ENCODE measurements at places on chromosomes 12 and 14.

DNA sequence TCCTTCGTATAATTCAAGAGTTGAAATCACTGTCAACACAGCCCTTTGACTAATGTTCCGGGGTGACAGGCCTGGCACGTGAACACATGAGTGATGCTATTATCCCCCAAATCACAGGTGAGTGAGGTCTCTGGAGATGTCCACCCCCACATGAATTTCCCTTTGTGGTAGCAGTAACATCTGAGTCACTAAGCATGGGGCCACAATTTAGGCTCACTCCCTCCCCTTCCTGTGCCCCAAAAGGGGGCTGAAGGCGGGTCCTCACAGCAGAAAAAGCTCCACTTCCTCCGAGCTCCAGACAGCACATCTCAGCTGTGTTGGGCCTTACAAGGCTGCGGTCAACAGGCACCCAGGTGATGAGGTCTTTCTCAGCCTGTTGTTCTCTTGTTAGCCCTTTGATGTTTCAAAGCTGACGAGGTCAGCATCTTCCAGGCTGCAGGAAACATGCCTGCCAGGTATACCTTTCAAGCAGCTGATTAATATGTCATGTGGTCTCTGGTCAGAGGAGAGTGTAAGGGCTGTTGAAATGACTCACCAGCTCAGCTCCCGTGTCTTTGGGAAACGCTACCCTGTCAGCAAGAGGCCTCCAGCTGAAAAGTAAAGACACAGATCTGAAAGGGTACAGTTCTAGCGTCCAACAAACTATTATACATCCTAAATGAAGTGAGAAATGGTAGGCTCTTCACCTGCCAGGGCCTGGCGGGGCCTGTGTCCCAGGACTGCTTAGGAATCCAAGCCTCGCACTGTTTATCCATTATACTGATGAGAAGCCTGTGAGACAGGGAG is 107.3 kb downstream of the ZFP36L1 start:
- DNase-seq, result peak; percentile 93

- no peak for DNase-seq
These were observed 161.1 kb downstream of the SUDS3 start for GRCh38 chr12:118537481-118537917.

GRCh38 chr14:84987042-84987441 is 542.9 kb upstream of the FLRT2 start:
- DNase-seq, result no peak

DNA sequence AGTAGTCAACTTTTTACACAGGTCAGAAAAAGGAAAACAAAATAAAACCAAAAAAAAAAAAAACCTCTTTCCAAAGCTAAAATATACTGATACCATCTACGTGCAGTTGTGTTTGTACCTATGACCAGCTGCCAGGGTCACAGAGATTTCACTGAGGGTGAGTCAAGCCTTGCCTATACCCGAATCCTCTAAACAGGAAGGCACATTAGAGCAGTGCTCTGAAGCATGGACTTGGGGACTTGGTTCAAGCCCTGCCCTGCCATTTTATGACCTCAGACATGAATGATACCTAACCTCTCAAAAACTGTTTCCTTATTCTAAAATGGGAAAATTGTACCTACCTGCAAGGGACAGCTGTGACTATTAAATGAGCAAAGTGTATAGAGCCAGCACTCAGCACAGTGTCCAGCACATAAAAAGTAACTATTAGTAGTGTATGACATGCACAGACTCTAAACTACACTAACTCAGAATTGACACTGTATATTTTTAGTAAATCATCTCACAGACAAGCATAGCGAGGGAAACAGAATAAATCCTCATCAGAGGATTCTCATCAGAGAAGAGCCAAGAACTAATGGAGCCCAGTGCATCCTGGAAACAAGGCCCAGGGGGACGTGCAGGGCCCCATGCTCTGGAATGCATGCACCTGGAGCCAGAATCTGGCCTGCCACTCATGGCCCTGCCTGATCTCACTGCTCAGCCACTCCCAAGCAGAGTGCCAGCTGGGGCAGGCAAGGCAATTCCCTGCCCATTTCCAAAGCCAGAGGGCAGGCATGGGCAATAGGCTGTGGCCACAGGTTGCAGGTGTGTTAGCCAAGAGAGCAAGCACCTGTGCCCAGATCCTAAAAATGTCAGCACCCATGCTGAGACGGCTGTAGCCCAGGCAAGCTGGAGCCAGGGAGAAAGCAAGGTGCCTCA is 57.0 kb downstream of the NT5DC3 start:
- no peak for DNase-seq

DNA sequence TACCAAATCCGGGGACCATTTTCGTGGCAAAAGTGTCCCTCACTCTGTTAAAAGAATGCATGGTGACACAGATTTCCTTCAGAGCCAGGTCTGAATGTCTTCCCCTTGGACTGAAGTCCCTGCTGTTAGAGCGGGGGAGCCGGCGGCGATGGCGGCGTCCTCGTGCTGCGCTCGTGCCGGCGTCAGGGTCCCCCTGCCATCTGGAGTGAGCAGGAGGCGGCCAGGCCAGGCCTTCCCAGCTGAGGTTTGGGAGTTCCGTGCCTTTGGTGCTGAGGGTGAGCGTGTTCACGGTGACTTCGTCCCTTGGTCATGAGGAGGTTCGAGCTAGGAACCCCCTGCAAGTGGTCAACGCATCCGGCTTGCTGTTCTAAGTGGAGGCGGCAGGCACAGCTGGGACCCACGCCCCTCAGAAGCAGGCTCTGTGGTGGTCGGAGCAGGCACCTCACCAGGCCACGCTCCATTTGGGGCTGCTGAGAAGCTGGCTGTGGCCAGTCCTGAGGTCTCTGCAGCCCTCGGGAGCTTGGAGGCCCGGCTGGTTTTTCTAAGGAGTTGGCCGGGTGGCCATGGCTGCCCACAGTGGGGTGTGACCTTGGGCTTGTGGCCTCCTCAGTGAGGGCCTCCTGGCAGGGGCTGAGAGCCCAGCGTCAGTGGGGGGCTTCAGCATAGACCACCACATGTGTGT is 9.5 kb downstream of the ZFYVE21 start:
- DNase-seq, result no peak

DNA sequence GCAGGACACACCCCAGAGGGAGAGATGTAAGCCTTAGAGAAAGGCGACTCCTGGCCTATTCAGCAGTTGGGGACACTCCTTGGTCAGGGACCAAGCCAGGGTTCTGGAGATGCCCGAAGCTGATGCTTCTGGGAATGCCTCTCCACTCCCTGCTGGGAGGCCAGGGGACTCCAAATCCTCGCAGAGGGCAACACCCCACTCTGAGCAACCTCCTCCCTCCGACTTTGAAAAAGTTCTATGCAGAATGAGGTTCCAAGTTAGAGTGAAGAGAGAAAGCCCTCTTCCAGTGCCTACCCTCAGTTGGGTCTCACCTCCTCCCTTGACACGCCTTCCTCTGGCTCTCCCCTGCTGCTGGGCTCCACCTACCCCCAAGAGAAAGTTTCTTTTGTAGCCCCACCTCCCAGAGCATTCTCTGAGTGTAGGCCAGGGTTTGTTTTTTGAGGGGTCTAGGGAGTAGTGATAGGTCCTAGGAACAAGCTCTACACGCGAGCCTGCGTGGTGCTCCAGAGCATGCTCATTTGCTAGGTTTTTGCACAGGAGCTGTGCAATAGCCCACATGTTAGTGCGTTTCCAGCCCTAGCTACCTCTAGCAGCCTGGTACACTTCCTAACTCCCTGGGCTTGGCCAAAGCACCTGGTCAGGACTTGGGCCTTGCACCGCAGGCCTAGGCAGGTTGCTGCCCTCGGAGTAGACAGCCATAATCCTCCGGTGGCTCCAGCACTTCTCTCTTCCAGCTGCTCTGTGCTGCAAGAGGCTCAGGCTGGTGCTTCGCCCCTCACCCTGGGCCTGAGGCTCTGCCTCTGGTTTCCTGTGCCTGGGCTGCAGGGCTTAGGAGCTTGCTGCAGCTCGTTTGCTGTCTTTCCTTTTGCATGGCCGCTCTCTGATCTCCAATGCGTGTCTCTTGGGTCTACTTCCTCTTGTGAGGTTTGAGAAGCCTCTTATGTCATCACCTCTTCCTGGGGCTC is 590 bp upstream of the CEBPE start:
- peak; percentile 27 for DNase-seq

- DNase-seq, result no peak
These were observed 6.3 kb downstream of the CAND1 start for GRCh38 chr12:67275380-67275913.

GRCh38 chr12:109389146-109389545 is 41.4 kb downstream of the MYO1H start:
- DNase-seq, result no peak

DNA sequence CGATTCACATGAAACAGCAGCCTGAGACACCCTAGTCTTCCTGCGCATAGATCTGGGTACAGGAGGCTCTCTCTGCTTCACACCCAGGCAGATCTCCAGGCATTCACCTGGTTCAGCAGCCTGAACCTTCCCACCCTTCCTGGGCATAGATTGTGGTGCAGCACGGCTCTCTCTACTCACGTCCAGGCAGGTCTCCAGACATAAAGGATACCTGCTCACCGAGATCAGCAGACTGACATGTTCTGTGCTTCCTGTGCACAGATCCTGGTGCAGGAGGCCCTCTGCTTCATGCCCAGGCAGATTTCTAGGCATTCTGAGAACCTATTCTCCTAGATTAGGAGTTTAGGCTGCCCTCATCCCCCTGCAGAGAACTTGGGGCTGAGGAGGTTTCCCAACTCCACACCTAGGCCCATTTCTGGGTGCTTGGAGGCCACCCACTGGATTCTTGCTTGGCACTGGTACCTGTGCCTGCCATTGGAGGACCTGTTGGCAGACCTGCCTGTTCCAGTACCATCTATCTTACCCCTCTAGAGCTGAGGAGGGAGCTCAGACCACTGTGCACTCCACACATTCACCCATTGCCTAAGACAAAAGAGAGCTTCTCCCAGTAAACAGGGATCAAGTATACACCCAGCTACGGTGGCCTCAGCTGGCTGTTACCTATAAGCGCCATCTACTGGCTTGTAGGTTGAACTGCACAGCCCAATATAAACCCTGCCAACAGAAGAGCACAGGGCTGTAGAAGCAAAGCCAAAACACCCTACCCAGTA is 28.0 kb upstream of the GARIN6 start:
- no peak for DNase-seq

- DNase-seq, result no peak
These were observed 185.6 kb downstream of the FOXG1 start for GRCh38 chr14:28952161-28952560.

DNA sequence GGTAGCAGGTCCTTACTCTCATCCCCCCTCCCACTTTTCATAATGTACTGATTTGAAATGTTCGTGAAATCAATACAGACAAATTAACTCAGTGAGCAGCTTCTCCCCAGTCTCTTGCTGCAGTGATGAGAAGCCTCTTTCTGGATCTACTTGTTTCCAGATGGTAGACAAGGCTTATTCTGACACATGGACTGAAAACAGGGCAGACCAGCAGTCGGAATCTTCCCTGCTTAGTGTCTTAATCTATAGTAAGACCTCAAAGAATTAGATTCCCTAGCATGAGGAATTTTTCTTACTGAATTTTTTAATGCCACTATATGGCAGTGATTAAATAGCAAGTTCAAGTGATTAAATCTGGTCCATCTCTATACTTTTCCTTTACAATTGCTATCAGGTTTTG is 120.1 kb downstream of the RGS6 start:
- DNase-seq, result no peak

DNA sequence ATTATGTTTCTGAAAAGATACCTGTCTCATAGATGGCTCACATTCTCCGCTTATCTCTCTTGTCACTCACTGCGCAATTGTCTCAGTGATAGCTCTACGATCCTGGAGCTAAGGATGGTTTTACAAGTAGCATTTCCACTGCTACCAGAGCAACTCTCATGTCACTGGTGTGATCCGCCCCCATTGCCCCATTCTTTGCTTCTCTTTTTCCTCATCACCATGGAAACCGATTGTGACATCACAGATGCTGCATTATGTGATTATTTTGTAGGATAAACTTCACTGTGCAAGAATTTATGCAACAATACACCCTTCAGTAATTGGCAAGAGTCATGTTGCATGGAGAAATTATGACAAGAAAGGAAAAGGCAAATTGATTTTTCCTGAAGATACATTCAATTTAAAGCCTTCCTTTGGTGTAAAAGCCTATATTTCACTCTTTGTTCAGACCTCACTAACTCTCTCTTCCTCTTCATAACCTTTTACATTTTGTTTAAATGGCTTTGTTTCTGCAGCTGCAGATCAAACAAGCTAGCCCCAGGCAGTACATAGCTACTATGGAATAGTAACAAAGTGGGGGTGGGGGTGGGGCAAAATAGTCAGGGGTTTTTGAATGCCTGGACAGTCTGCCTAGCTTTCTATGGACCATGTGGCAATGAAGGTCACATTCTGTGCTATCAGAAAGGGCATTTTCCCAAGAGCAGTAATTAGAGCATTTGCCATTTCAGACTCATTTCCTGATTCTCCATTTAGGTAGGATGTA is 539.8 kb downstream of the NRXN3 start:
- DNase-seq, result no peak

GRCh38 chr12:18970603-18971002 is 158.9 kb upstream of the PLEKHA5 start:
- no peak for DNase-seq

DNA sequence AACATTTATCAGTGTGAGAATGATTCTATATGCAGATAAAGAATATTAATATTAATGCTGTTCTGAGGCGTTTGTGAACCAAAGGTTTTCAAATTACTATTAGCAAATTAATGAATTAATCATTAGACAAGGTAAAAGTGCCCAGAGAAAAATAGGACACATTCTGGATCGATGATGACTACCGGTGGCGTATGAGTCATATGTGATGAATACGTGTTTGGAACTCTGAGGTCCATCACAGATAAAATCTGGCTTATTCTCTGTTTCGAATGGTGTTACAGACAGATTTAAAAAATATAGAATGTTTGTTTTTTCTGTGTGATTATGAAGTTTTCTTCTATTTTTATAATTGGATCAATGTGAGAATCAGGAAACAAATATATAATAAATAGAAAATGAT is 79.2 kb upstream of the RTL1 start:
- no peak for DNase-seq

DNA sequence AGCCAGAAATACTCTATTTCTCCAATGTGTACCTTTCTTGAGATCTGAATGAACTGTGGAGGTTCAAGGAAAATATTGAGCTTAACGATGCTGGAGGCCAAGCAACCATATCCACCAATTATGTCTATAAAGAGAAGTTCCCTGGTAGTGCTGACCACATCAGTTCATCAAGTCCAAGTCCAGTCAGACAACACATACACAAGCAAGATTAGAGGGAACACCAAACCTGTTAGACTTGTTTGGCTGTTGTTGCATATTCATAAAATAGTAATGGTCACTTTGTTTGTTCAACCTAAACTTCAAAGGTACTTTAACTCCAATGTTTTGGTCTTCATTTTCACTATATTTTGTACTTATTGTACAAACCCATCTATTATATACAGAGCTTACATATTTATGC is 81.6 kb downstream of the LMO3 start:
- DNase-seq, result no peak

GRCh38 chr12:71636704-71637115 is 26.9 kb downstream of the ZFC3H1 start:
- peak; percentile 63 for DNase-seq

GRCh38 chr12:103801709-103802585 is 39.1 kb downstream of the NT5DC3 start:
- no peak for DNase-seq

- DNase-seq, result no peak
These were observed 273.6 kb upstream of the MDGA2 start for GRCh38 chr14:47949006-47949405.

- DNase-seq, result no peak
These were observed 6.3 kb downstream of the ZFP36L1 start for GRCh38 chr14:68786491-68787091.

- DNase-seq, result no peak
These were observed 392 bp downstream of the SLC15A4 start for GRCh38 chr12:128823216-128823915.

- no peak for DNase-seq
These were observed 103.6 kb downstream of the ATXN7L3B start for GRCh38 chr12:74641262-74641661.

- no peak for DNase-seq
These were observed 271.4 kb downstream of the SSPN start for GRCh38 chr12:26466726-26467125.
